A673 (cell line): ENCODE measurements at places on chromosomes 11 and 22.
A peak's percentile ranks its signal among the peaks of the same experiment; 100 is the strongest.

DNA sequence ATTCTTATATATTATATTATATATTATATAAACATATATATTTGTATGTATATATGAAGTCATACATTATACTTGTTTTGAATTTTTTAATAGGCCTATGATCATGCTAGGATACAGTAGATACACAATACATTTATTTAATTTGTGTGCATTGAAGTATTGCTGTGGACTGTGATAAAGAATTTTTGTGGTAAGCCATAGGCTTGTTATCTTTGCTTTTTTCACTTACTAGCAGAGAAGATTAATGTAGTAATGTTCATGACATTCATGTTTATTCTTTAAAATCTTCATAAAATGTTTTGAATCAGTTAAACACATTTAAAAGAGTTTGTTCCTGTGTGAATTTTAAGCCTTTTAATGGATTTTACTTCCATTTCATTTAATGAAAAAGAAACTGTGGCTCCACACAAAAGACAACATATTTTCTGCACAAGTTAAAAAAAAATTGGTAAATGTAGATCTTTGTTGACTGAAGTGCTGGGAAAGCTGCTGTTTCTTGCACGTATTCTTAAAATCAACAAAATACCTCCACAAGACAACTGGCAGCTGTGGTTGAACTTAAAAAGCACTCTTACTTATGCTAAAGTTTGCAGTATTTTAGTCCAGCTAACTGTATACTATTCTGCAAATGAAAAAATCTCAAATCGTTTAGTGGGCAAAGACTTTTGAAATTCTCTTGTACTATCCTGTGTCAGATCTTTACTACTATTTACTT lies 156.2 kb downstream of the TMEM135 start:
- peak; percentile 41 for DNase-seq

DNA sequence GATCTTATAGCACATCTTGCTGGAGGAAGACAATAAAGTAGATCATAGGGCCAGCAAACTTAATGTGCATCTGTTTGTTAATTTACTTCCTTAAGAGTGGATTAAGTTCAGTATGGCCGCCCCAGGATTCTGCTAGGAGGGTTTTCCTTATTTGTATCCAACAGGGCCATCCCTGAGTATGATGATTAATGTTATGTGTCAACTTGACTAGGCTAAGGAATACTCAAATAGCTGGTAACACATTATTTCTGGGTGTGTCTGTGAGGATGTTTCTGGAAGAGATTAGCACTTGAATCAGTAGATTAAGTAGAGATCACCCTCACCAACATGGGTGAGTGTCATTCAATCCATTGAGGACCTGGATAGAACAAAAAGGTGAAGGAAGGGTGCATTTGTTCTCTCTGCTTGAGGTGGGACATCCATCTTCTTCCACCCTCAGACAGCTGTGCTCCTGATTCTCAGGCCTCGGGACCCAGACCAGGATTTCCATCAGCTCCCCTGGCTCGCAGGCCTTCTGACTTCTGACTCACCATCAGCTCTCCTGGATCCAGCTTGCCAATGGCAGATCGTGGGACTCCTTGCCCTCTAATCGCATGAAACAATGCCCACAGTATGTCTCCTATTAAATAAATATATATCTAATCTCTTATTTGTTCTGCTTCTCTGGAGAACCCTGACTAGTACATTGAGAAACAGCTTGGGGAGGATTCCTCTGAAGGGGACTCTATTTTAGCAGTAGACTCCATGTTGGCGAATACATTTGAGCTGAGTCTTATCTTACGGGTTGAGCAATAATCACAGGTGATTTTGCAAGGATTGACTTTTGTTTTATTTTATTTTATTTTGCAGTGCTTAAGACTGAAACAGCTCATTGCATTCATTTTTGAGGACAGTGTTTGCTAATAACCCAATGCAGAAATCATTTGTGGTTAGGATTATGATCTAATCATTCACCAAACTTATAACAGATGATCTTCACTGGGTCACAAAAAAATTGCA lies 9.0 kb upstream of the ZBTB44 start:
- DNase-seq: no peak

GRCh38 chr11:108193725-108194124 lies 28.7 kb downstream of the NPAT start:
- no peak for DNase-seq

- DNase-seq: no peak
These were observed 10.0 kb downstream of the ROBO4 start for GRCh38 chr11:124887667-124888013.

DNA sequence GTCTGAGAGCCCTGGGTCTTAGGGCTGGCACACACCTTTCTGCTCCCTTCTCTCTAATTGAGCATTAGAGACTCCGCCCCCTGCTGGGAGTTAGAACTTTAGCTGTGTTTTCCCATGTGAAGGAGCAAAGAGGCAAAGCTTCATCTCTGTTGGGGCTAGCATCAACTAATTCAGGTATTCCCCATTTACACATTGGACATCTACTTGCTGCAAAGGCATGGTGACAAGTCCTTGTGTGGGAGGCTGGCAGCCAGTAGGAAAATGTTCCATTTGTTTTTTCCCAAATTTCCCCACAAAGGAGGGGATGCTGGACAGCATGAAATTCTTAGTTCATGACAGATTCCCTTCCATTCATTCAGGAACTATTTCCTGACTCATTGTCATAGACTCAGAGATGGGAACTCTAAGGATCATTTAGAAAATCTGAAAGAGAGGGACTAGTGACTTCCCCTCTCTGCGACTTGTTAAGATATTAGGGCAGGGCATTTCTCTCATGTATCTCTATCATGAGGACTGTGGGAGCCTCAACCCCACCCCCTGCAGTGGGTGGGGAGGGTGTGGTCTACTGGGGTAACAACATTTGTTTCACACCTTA lies 3.6 kb downstream of the CD44 start:
- no peak for DNase-seq

DNA sequence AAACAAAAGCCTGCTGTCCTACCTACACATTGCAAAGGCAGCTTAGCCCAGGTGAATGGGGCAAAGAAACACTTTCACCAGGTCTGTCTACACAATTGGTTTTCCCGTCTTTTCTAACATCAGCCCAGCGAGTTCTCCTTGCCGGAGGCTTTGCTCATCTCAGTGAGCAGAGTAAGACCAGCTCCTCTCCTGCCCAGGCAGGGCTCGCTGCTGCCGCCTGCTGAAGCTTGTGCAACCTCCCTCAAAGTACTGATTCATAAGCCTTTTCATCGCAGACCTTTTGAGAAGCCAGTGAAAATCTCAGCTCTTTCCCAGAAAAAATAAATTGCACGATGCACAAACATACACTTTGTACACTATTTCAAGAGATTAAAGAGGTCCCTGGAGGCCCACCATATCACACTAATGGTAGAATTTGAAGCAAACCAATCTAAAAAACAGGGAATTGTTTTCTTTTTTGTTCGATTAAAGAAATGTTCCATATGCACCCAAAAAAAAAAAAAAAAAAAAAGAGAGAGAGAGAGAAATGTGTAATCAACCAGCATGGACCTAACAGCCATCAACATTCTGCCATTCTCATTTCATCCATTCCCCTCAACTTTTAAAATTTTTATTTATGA lies 328.1 kb upstream of the MPPED2 start:
- DNase-seq: peak; percentile 94

DNA sequence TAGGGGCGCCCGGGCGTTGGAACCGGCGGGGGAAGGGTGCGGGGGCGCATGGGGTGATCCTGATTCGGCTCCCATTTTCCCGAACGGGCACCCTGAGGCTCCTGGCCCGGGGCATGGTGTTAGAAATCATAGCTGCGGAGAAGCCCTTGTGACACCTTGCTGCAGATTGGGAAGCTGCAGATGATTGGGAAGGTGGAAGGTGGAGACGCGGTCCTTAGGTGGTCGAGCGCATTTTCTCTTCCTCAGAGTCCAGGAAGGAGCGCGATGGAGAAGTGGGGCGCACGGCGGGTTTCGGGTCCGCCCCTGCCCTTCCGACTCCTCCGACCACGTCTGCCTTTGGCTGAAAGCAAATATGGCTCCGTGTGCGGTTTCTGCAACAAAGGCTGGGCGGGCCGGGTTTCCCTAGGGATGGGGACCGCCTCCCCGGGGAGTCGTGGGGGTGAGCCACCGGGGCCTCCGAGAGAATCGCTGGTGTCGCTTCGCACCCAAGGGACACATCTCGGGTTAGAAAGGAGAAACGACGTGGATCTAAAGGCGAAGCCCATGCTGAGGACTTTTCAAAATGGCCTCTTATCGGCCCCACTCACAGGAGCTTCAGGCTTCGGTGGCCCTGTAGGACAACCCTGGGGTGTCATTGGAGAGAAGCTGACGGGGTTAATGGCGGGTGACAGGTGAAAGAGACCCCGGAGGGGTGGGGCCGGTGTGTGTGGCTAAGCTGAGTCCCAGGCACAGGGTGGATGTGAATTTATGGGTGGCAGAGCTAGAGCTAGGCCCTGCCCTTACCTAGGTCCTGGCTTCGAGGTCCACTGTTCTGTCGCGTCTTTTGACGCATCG lies 707 bp upstream of the FTH1 start:
- peak; percentile 63 for DNase-seq

GRCh38 chr11:126334659-126335462 lies 20.6 kb upstream of the ST3GAL4 start:
- no peak for DNase-seq

- DNase-seq: no peak
These were observed 45.2 kb upstream of the FLI1 start for GRCh38 chr11:128648711-128649110.

- no peak for DNase-seq
These were observed 2.8 kb downstream of the EMID1 start for GRCh38 chr22:29208502-29208862.

GRCh38 chr11:10688401-10688800 lies 5.2 kb downstream of the IRAG1 start:
- no peak for DNase-seq

GRCh38 chr22:33883561-33883960 lies 36.7 kb downstream of the LARGE1 start:
- DNase-seq: no peak

DNA sequence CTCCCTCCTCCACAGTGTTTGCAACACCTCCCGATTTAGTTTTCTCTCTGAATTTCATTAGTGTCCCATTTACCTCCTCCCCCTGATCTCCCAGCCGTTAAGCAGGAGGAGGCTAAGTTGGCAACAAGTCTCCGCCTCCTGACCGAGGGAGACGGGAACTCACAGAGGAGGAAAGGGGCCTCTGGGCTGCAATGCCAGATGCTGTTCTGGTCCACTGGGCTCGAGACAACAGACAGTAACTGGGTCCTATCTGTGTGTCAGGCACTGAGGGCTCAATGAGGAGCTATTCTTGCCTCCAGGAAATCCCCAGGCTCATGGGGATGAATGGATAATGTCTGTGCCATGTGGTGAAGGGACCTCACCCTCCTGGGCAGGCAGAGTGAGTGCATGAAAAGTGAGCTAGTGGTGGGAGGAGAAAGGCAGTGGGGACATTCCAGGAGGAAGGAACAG lies 228.1 kb downstream of the TENM4 start:
- DNase-seq: no peak

DNA sequence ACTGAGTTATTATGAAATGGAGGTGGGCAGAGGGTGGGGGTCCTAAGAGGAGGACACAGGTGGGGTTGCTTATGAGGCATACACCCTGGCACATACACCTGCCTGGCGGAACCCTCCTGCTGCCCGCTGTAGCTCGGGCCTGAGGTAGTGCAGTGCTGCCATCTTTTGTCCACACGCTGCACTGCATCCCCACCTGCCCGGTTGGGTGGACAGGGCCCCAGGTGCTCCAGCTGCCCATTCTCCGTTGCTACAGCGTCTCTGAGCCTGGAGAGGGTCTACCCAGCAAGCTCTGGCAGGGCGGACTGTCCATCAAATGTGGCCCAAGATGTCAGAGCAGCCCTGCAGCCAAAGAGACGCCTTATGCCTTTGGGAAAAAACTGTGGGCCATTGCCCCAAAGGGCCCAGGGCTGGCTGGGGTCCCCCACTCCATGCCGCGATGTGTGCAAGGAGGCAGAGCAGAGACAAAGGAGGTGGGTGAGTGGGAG lies 131.2 kb downstream of the BUD13 start:
- DNase-seq: peak; percentile 30

DNA sequence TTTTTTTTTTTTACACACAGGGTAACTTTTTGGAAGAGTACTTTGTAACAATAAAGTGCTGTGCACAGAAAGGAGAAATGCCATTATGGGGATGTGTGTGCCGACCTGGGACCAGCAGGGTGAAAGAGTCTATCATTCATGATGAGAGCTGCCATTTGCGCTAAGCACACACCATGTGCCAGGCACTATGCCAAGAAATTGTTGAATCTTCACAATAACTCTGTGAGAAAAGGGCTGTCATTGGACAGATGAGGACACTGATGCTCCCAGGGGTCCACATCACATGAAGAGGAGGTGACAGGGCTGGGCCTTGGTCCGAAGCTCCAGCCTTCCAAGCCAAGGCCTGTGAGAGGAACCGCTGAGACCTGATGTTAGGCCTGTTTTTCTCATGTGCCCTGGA lies 5.6 kb downstream of the DUSP18 start:
- no peak for DNase-seq

DNA sequence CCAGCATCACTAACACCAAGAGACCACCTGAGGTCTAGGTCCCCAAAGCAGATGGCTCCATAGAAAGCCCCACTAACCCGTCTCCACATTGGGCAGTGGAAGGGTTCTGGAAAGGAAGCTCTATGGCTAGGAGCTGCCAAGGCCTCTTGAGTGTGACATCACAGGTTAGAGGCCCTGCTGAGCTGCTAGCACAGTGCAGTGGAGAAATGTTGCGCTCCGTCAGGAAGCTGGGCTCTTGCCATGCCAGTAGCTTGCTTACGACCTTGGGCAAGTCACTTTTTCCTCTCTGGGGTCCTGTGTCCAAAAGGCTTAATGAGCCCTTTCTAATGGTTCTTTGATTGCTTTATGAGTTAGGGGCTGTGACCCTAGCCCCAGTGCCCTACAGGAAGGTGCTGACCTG lies 10.6 kb downstream of the PIK3IP1 start:
- no peak for DNase-seq

GRCh38 chr11:111798279-111798678 lies 32.1 kb upstream of the PPP2R1B start:
- no peak for DNase-seq

DNA sequence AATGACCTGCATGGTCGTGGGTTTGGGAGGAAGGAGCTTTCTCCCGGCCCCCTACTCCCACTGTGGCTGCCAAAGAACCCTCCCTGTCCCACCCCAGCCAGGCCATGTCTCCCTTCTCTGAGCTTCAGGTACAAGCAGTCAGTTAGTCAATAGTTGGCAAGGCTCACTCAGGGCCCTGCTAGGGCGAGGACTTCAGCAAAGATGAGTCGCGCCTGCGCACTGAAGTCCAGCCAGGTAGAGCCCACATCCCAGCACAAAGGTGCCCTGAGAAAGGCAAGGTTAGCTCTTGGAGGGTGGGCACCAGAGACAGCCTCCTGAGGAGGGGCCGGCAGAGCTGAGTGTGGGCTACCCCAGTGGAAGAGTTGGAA lies 11.1 kb downstream of the C11orf86 start:
- no peak for DNase-seq

GRCh38 chr11:65298655-65299179 lies 15.9 kb upstream of the CDC42EP2 start:
- no peak for DNase-seq
